Fibroblast of skin of right quadriceps (primary cell): ENCODE measurements at places on chromosomes 16 and 17.

- DNase-seq: no peak
Observed at GRCh38 chr17:57589151-57590034, 155.7 kb downstream of the CCDC182 start.

GRCh38 chr16:17470182-17470907, 415 bp downstream of the XYLT1 start:
- no peak for DNase-seq

GRCh38 chr16:4454623-4455022, 19.8 kb downstream of the NMRAL1 start:
- no peak for DNase-seq

GRCh38 chr17:76440751-76441362, 12.1 kb downstream of the UBE2O start:
- DNase-seq: no peak

- DNase-seq: no peak
Observed at GRCh38 chr17:10088444-10088843, 110.0 kb downstream of the GAS7 start.
